Ovary (tissue), 10 donors: ENCODE measurements at places on chromosomes 1 and 21.

DNA sequence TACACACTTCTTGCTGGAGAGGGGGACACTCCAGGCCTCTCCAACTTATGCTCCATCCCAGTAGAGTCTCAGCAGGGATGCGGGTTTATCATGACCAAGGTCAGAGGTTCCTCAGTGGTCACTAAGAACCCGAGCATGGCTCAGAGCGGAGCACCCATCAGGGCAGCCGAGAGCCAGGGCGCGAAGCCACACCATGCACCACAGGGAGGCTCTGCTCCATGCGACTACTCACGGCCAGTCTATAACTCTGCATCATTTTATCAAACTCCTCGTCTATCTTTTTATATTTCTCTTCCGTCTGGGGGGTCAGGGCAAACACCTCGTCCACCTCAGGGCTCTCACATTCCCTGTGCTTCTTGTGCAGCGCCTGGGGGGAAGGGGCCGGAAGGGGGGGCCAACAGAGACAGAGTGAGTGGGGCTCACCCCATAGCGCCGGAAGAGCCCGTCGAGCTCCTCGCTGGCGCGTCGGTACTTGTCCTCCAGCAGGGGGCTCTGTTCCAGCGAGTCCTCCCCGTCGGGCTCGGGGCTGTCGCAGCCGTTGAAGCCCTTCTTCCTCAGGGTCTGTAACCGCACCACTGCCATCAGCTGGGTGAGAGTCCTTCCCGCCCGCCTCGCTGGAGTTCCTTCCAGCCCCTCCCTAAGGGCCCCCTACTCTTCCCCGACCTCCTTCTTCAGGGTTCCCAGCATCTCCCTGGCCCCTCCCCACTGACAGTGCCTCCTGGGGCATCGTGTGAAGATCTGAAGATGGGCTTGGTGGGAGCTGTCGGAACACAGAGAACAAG, 20.0 kb downstream of the MEF2D start:
- H3K27ac ChIP-seq, result no peak overlapping the region
- H3K36me3 ChIP-seq, result no peaks in the 10 kb centered on the region
- no peaks in the 10 kb centered on the region for H3K27me3 ChIP-seq
- peaks cover 15% of the 10 kb centered on the region for H3K4me1 ChIP-seq
- H3K4me3 ChIP-seq, result no peak overlapping the region

DNA sequence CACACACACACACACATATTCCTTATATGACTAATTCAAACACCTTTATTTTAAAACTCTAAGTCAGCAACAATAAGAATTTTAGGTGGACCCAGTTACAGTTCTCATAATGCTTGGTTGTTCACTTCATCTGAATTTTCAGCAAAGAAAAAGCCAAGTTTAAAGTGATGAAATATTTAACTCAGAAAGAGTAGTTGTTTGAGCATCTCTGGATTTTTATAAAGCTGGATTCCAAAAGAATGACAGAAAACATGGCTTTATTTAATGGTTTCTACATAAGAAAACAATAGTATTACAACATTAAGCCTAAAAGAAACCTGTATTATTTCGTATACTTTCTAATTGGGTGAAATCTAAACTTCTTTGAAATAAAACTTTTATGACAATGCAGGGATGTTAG, 54.2 kb upstream of the ADAMTS5 start:
- no peak overlapping the region for H3K4me3 ChIP-seq
- no peak for DNase-seq
- no peaks in the 10 kb centered on the region for H3K4me1 ChIP-seq
- no peaks in the 10 kb centered on the region for H3K27me3 ChIP-seq
- no peaks in the 10 kb centered on the region for H3K36me3 ChIP-seq
- H3K27ac ChIP-seq, result no peak overlapping the region

DNA sequence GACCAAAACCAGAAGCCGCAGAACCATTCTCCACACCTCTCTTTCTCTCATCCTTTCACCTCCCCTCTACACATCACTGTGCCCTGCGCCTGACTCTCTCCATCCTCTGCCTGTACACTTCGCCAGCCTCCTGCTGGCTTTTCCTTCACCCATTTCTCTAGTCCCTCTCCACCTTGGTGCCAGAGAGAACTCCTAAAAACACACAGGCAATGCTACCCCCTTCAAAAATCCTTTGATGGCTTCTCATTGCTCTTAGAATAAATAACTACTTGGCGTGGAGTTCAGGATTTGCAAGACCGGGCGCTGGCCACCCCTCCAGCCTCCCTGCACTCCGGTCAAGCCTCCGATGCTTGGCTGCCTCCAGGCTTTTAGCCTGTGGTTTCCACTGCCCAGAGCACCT, 8.6 kb downstream of the CRABP2 start:
- H3K36me3 ChIP-seq, result no peaks in the 10 kb centered on the region
- H3K4me3 ChIP-seq, result no peak overlapping the region
- H3K4me1 ChIP-seq, result no peaks in the 10 kb centered on the region
- no peaks in the 10 kb centered on the region for H3K27me3 ChIP-seq

DNA sequence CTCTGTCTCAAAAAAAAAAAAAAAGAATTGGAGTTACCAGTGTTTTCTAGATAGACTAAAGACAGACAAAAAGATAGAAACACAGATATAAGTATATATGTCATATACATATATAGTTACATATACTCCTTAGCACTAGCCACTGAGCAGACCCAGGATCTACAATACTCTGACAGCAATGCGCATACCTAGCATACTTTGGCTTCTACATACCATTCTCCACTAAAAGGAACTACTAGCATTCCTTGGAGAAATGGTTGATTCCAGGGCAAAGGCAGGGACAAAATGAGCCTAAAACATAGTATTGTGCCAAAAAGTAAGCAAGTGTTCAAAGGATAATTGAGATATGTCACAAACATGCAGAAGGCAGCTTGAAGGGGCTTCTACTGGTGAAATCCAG, 22.7 kb downstream of the SYNJ1 start:
- no peak for DNase-seq
- H3K27me3 ChIP-seq, result no peaks in the 10 kb centered on the region
- H3K4me3 ChIP-seq, result no peak overlapping the region
- no peak overlapping the region for H3K27ac ChIP-seq
- H3K4me1 ChIP-seq, result no peaks in the 10 kb centered on the region
- H3K36me3 ChIP-seq, result no peaks in the 10 kb centered on the region

DNA sequence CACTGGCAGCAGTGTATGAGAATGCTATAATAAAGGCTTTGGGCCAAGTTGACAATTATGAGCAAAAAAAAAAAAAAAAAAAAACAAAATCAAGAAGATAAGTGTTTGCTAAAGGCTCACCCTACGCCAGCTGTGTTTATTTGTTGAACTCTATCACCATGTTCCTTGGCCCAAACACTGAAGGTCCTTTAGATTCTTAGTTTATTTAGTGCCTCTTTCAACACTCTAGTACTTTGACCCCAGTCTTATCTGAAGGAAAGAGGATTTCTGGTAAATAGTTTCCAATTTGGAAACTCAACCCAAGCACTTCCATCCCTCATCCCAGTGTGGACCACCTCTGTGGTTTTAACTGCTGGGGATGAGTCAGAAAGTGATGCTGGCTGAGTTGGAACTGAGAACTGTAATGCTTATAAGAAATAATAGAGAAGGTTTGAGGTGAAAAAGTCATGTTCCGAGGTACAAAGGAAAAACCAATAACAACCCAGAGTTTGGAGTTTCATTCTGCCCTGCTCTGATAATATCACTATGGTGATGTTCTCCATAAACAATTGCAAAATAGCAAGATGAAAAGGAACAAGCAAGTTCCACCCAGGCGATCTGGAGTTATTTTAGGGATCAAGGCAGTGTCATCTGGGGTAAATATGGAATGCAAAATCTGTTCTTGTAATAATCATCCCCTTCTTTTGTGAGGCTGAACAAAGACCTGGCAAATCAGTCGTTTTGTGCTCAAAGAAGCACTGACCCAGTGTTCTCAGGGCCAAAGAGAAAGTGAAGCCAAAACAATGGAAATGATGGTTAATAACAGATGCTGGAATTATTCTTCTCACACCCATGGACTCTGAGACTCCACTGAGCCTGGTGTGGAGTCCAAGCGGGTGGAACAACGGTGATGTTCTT, 19.7 kb upstream of the CAPZB start:
- H3K4me3 ChIP-seq, result no peak overlapping the region
- H3K27ac ChIP-seq, result no peak overlapping the region
- peak; percentile 73 for DNase-seq
- H3K4me1 ChIP-seq, result peaks cover 9% of the 10 kb centered on the region
- no peaks in the 10 kb centered on the region for H3K27me3 ChIP-seq
- no peaks in the 10 kb centered on the region for H3K36me3 ChIP-seq

GRCh38 chr1:173213665-173214064, 6.5 kb upstream of the TNFSF4 start:
- DNase-seq, result no peak
- H3K4me1 ChIP-seq, result peaks cover 2% of the 10 kb centered on the region
- no peaks in the 10 kb centered on the region for H3K27me3 ChIP-seq
- H3K4me3 ChIP-seq, result no peak overlapping the region
- no peaks in the 10 kb centered on the region for H3K36me3 ChIP-seq
- H3K27ac ChIP-seq, result no peak overlapping the region

- peaks cover 2% of the 10 kb centered on the region for H3K4me1 ChIP-seq
- DNase-seq, result no peak
- no peaks in the 10 kb centered on the region for H3K36me3 ChIP-seq
- H3K4me3 ChIP-seq, result peak overlapping the region; percentile 65
- H3K27ac ChIP-seq, result peak overlapping the region; percentile 93
Measured at GRCh38 chr1:247110627-247111258, 6.6 kb upstream of the ZNF669 start.

- H3K27me3 ChIP-seq, result no peaks in the 10 kb centered on the region
- peak; percentile 15 for DNase-seq
- H3K4me3 ChIP-seq, result no peak overlapping the region
- no peak overlapping the region for H3K27ac ChIP-seq
- H3K36me3 ChIP-seq, result no peaks in the 10 kb centered on the region
Measured at GRCh38 chr1:36304521-36304920, 1.6 kb upstream of the SH3D21 start.

DNA sequence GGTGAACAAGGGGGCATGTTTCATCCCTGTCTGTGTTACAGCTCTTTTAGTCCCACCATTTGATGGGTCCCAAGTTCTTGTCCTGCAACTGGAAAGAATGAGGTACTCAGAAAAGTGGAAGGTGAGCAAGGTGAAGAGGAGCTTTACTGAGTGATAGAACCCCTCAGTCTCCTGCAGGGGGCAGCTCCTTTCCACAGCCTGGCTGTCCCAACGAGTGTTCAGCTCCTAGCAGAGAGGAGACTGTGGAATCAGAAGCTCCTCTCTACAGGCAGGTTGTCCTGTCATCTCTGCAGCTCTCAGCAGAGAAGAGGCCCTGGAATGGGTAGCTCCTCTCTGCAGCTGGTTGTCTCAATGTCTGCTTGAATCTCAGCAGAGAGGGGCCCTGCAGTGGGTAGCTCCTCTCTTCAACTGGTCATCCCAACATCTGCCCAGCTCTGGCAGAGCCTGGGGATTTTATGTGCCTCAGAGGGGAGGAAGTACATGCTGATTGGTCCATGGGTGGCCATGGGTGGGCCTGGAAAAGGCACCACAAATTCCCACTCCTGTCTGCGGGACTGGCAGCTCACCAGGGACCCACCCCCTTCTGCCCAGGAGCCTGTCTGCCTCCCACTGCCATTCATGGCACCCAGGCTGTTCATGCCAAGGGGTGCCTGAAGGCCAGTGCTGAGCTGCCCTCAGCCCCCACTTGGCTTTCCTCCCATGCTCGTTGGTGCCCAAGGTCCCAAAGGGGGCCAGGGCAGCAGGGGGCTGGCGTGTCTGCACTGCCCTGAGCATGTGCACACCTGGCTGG, 25.7 kb downstream of the LDLRAD1 start:
- H3K36me3 ChIP-seq, result no peaks in the 10 kb centered on the region
- no peaks in the 10 kb centered on the region for H3K27me3 ChIP-seq
- H3K27ac ChIP-seq, result no peak overlapping the region
- H3K4me3 ChIP-seq, result no peak overlapping the region

- no peaks in the 10 kb centered on the region for H3K4me1 ChIP-seq
- no peaks in the 10 kb centered on the region for H3K27me3 ChIP-seq
- no peak overlapping the region for H3K27ac ChIP-seq
- H3K36me3 ChIP-seq, result no peaks in the 10 kb centered on the region
Measured at GRCh38 chr1:177863796-177864195, 106.1 kb downstream of the SEC16B start.

- H3K4me1 ChIP-seq, result no peaks in the 10 kb centered on the region
- H3K4me3 ChIP-seq, result no peak overlapping the region
- DNase-seq, result no peak
Measured at GRCh38 chr1:101310506-101310905, 73.7 kb downstream of the S1PR1 start.

- peaks cover 46% of the 10 kb centered on the region for H3K4me1 ChIP-seq
- H3K27ac ChIP-seq, result no peak overlapping the region
- no peaks in the 10 kb centered on the region for H3K27me3 ChIP-seq
- peak; percentile 44 for DNase-seq
Measured at GRCh38 chr1:33342041-33342723, 21.3 kb upstream of the A3GALT2 start.

- H3K27me3 ChIP-seq, result no peaks in the 10 kb centered on the region
- H3K4me3 ChIP-seq, result no peak overlapping the region
- H3K27ac ChIP-seq, result peak overlapping the region; percentile 75
- DNase-seq, result peak; percentile 94
- H3K36me3 ChIP-seq, result no peaks in the 10 kb centered on the region
Measured at GRCh38 chr1:156371553-156372264, 2.7 kb downstream of the RHBG start.

GRCh38 chr1:192518700-192519099, 56.9 kb upstream of the RGS1 start:
- DNase-seq, result no peak
- no peaks in the 10 kb centered on the region for H3K36me3 ChIP-seq
- no peaks in the 10 kb centered on the region for H3K27me3 ChIP-seq
- H3K4me1 ChIP-seq, result no peaks in the 10 kb centered on the region
- H3K4me3 ChIP-seq, result no peak overlapping the region

DNA sequence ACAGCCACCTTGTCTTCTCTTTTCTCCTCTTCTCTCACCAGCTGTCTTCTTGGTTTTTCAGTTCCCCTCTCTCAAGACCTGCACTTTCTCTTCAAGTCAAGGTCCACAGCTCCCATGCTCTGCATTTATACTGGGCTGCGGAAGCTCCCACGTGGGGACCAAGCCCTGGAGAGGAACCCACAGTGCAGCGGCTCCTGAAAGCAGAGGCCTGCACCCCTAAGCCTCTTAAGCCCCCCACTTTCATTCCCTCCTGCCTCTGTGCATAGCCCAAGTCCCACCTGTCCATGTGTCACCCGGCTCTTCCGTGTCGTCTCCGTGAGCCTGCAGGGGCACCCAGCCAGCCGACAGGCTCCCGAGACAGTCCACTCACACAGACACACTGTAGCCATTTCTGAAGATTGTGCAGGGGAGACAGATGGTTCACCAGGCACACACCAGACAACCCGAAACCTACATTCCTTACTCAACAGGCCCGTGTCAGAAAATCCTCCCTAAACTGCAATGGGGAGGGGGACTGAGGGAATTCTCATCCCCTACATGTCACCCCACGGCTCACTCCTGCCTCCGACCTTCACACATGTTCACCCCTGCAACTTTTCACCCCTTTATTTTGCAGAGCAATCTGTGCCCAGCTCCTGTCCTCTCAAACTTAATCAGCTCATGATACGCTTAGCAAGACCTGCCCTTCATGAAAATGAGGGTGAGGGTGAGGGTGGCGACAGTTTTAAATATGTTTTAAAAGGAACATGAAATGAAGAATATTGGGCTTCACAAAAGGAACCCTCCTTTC, 6.3 kb downstream of the MX2 start:
- no peaks in the 10 kb centered on the region for H3K36me3 ChIP-seq
- H3K4me1 ChIP-seq, result peaks cover 2% of the 10 kb centered on the region
- no peak for DNase-seq
- no peak overlapping the region for H3K27ac ChIP-seq
- H3K4me3 ChIP-seq, result no peak overlapping the region
